Frontal cortex (tissue), 4 donors: ENCODE measurements at places on chromosomes 13 and 19.

DNA sequence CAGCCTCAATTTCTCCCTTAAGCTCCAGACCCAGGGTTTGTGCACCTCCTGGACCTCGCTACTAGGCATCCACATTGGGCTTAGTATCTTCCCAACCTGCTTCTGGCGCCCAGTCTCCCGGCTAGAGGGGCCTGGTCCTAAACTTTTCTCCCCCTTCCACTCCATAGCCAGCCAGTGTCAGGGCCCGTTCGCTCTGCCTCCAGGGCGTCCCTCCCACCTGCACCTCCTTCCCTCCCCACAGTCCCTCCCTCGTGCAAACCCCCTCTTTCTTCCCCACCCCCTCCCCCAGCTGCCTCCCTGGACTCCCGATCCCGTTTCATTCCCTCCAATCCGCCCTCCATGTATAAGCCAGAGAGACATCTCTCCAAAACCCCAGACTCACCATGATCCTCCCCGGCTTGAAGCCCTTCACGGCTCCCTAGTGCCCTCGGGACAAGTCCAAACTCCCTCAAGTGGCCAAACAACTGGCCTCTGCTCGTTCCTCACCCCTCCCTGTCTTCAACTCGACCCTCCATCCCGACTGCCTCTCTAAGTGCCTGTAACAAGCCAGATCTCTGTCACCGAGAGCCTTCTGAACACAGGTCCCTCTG lies 997 bp upstream of the SAMD4B start:
- no peak for DNase-seq

DNA sequence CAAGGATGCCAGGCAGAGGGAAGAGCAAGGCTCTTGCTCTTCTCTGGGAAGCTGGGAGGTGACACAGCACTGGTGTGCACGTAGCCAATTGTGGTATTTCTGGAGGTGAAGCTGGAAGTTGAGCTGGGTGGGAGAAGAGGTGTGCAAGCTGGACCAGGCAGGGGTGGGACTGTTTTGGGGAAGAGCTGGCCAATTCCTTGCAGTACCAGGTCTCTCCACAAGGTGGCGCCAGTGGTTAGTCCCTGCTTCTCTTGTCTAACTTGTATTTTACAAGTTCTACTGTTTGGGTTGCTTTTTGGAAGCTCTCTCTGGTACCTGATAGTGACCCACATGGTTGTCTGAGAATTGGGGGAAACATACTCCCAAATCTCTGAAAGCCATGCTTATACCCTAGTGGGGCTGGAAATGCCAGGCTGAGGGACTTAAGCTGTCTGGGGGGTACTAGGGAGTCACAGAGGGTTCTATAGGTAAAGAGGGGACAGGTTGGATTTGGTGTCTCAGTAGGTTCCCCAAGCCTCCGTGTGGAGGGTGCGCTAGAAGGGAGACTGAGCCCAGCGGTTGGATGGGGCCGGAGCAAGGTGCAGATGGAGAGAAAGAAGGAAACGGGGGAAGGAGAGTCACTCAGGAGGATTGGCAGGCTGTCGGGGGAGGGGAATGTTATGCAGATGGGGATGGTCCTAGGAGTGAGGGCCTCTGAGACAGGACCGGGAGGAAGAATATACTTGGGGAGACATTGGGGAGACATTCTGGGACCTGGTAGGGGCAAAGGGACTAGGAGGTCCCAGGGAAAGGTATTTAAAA lies 3.0 kb downstream of the HPN start:
- DNase-seq: peak; percentile 74

- DNase-seq: no peak
These were observed 34.6 kb downstream of the CYP4F2 start for GRCh38 chr19:15863272-15863671.

GRCh38 chr13:54449922-54450321 lies 1421.3 kb downstream of the OLFM4 start:
- DNase-seq: no peak

DNA sequence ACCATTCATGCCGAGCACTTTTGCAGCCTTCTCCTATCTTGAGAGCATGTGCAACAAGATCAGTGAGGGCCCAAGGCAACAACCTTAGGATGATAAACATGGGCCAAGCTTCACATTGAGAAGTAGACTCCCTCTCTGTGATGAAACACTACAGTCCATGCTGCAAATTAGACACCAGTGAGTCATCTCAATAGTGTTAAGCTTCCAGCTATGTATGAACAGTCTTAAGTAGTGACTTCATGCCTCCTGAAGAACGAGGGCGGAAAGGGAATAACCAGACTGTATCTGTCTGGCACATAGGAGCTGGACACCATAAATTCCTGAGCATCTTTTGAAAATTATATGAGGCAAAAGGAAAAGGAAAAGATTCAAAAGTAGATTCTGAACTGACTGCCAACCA lies 309.9 kb upstream of the SLITRK1 start:
- DNase-seq: no peak

- DNase-seq: no peak
These were observed 357.2 kb downstream of the DLEU7 start for GRCh38 chr13:50485979-50486935.

- no peak for DNase-seq
These were observed 108.4 kb downstream of the ZNF557 start for GRCh38 chr19:7177926-7178325.

DNA sequence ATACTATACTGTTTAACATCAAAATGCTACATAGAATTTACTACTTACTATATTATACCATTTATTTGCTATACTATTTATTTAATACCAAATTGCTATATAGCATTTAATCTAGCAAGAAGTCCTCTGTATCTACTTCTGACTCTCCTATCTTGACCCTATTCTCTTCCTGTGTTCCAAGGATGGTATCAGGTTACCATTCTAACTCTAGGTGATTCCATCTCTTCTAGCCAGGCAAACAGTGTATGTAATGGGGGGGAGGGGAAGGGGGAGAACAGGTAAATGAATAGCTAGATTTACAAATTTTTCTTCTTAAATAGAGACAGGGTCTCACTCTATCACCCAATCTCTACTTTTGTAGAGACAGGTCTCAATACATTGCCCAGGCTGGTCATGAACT lies 200.3 kb downstream of the DIAPH3 start:
- DNase-seq: no peak

DNA sequence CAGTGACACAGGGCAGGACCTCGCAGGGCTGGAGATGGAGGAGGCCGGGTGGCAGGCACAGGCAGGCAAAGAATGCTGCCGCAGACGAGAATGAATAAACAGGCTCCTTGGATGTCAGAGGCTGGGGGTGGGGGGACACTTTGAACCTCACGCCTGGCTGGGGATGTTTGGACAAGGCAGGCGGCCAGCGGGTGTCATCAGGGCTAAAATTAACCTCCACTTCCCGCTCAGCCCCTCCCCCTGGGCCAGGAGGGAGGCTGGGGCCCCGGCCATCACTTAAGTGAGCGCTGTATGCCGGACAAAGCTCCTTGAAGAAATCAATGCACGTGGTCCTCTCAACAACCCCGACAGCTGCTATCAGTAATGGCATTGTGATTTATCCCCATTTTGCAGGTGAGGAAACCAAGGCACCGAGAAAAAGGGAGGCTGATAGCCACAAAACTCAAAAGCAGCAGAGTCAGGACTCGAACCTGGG lies 10.3 kb upstream of the FUT5 start:
- no peak for DNase-seq

DNA sequence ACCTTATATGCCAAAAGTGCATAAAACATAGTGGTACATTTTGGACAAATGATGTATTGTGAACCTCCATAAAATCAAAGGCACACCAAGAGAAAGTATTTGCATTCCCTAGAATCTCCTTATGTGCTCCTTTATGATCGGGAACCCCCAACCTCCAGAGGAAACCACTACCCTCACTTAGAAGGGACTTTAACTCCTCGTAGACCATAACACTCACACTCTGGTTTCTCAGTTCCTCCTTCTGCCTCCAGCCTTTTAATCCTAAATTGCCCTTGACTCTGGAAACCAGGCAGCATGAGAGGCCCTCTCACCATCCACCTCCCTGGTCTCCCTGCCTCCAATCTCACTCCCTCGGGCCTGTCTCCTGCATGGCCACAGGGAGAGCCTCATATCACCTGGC lies 9.8 kb upstream of the KCNN4 start:
- no peak for DNase-seq

- DNase-seq: no peak
These were observed 17.0 kb downstream of the RAB3D start for GRCh38 chr19:11322269-11323024.

- DNase-seq: no peak
These were observed 22.1 kb downstream of the PLEKHF1 start for GRCh38 chr19:29687244-29687896.

DNA sequence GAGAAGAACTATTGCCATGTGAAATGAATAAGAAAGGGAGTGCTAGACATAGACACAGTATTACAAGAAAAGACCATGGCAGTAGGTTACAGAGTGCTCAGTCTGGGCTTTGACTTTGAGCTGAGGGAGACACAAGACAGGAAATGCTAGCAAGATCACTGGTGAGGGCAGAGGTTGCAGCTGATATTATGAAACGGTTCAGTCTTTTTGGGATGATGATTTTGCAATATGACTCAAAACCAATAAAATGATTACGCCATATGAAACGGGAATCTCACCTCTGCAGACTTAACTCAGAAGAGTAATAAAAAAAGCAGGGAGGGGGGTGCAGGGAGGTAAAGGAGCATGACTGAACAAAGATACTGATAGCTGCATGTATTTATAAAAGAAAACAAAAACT lies 123.1 kb downstream of the RBM26 start:
- no peak for DNase-seq

- no peak for DNase-seq
These were observed 8.5 kb downstream of the KLF2 start for GRCh38 chr19:16333001-16333586.

DNA sequence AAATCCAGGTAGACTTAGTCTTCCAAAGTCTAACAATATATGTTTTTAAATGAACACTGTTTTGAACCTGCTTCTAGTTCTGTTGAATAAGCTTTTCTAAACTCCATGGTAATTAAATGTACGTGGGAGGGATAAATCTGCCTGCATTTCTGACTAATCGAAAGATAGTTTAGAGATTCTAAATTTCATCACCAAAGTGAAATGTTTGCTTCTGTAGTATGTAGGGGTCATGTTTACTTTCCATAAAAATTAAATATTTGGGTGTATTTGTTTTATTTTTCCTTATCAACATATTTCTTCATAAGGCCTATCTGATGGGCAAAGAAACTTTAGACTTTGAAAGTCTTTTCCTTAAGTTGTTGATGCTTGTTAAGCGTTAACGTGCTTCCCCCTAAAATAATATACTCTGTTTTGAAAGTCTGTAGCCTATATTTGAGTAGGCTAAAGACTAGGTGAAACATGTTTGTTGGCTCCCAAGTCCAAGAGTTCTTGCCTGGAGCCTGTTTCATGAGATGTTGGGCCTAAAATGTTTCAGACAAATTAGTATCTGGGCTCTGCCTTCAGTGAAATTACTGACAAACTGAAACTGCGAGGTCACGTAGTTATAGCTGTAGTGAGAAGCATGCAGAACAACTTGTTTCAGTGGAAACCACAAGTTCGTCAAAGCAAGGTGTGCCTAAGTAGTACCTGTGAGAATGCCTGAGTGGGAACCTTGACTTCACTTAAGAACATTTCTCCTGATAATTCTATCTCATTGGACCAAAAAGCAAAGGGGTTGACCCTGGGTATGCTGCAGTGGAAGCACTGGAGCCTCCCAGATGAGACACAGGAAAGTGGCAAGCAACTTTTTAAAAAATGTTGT lies 126.2 kb downstream of the LMO7 start:
- DNase-seq: no peak

DNA sequence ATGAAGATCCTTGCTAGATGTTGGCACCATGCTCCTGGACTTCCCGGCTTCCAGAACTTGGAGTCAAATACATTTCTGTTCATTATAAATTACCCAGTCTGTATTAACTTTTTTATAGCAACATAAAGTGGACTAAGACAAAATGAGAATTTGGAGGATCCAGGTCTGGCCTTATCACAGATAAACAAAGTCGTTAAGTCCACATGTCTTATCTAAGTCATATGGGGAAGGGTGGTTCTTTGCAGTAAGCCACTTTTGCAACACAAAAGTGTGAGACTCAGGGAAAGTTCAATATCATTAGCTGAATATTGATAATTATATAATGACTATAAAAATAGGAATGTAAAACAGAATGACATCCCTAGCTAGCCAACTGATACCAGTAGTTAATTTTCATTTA lies 91.6 kb upstream of the SIAH3 start:
- no peak for DNase-seq

DNA sequence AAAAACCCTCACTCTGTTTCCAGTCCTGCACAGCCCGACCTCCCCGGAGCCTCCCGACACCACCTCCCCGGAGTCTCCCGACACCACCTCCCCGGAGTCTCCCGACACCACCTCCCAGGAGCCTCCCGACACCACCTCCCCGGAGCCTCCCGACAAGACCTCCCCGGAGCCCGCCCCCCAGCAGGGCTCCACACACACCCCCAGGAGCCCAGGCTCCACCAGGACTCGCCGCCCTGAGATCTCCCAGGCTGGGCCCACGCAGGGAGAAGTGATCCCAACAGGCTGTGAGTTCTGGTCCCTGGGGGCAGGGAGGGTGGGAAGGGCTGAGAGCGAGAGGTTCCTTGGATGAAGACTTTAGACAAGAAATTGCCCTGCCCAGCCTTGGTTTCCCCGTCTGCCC lies 5.4 kb downstream of the MADCAM1 start:
- DNase-seq: no peak

- DNase-seq: no peak
These were observed 665.6 kb upstream of the ARGLU1 start for GRCh38 chr13:107233541-107233940.

DNA sequence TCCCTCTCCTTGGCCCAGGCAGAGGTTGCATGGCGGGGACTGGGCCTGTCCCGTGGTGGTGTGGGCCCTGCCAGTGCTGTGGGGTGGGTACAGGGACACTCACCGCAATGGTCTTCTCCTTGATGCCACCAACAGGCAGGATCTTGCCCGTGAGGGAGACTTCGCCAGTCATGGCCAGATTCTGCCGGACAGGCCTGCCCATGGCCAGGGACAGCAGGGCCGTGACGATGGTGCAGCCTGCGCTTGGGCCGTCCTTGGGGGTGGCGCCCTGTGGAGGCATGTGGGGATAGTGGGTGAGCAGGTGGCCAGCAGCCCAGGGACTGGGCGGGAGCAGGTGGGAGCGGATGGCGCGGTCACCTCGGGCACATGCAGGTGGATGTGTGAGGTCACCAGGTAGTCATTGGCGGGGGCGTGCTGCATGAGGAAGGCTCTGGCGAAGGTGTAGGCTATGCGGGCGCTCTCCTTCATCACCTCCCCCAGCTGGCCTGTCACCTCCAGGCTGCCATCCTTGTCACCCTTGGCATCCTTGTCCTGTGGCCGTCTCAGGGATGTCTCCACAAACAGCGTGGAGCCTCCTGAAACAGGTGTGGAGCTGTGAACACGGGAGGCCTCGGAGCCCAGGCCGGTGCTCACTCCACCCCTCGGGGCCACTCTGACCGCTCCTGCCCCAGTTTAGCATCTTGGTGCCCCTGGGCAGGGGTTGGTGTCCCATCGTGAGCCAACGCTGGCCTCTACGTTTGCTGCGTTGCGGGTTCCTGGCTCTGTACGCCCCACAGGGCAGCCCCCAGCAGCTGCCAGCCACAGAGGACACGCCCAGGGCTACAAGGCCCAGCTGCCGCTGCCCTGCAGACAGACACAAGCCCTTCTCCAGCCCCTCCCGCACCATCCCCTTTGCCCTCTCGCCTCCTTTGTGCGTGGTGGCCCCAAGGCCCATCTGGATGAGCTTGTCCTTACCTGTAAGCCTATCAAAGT lies 3.4 kb downstream of the RPL36 start:
- DNase-seq: no peak

GRCh38 chr13:24893863-24894262 lies 129.9 kb downstream of the RNF17 start:
- no peak for DNase-seq

GRCh38 chr13:49733181-49733951 lies 42.1 kb upstream of the EBPL start:
- DNase-seq: no peak

- no peak for DNase-seq
These were observed 503.4 kb downstream of the SLITRK1 start for GRCh38 chr13:83378908-83379307.

GRCh38 chr19:6564393-6564792 lies 26.6 kb downstream of the CD70 start:
- DNase-seq: no peak
